ENCODE measurements at places on chromosomes 2 and 18.

- DNase-seq, result no peak
Measured at GRCh38 chr2:48694149-48694548, 61.4 kb downstream of the LHCGR start.

DNA sequence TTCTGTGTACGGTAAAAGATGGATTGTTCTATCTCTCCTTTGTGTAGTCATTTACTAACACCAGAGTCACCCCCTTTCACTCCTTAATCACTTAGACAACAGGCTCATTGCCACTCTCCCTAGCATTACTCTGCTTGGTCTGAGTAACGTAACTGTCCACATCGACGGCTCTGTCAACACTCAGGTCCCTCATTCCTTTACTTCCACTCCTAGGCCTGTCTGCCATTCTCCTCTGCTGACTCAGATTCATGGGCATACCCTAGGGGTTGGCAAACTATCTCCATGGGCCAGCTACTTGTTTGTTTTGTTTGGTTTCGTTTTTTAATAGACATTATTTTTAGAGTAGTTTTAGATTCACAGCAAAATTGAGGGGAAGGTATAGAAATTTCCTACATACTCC, 243.9 kb downstream of the NR4A2 start:
- no peak for DNase-seq

DNA sequence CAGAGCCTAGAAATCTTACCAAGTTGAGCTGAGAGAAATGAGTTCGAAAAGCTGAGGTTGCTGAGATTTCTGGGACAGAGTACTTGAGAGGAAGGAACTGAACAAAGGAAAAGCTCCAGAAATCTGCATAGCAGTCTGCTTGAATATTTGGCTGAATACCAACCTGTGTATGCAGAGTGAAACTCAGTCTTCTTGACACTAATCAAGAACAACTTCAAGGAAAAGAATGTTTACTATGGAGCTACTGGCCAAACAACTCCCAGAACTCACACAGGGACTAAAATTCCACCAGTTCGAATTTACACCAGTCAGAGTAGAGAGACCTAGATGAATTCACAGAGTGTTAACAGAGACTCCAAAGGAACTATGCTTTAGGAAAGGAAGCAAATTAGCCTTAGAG, 66.5 kb downstream of the USP37 start:
- DNase-seq, result no peak

GRCh38 chr2:133676392-133677130, 108.3 kb upstream of the NCKAP5 start:
- DNase-seq, result no peak

DNA sequence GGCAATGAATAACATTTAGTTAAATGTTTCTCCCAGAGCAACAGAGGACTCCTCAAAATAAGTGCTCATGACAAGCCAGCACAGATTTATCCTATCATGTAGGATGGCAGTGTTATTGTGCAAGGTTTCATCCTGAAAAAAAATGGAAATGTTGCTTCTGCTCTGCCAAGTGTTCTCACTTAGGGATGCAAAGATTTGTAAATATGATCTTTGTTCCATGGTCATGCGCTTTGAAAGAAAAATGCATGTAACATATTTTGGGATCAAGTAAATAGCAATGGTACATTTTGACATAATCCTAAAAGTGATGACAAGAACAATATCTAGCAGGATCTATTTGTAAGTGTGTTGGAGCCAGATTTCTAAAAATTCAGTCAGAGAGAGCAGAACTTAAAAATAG, 229.5 kb upstream of the CCDC150 start:
- no peak for DNase-seq

DNA sequence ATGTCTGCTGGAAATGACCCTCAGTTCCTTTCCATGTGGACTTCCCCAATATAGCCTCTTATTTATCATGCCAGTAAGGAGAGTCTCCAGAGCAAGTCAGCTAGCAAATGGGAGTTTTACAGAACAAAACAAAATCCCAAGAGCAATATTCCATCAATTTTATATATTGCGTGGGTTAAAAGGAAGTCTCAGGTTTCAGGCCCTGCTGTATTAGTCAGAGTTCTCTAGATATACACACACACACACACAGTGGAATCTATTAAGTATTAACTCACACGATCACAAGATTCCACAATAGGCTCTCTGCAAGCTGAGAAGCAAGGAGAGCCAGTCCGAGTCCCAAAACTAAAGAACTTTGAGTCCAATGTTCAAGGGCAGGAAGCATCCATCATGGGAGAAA, 102.8 kb upstream of the MAP2 start:
- DNase-seq, result no peak

DNA sequence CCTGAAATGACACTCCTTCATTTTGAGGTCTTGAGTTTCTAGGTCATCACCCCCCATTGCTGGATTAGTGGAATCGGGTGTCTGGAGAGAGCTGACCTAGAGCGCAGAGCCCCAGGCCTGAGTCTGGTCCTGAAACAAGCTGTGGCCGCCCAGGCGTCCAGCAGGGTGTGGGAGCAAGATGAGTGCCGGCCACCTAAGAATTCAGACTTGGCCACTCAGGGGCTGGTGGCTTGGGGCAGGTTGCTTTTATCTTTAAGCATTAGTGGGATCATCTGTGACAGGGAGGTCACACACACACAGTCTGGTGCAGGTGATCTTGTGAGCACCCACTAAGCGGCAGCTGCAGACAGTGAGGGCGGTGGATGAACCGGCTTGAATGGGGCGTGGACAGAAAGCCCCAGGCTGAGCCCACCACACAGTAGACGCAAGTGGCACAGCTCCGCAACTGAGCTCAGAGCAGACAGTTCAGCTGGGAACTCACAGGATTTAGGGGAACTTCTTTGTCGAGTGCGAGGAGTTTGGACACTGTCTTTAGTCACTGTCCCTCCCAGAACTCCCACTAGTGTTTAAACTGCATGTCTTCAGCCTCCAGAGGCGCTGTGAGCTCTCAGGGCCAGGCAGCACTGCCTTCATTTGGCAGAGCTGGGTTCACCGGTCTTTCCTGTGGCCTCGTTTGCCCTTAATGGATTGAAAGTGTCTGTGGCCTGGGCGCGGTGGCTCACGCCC, 21.5 kb downstream of the ITGB1BP1 start:
- DNase-seq, result peak; percentile 9

DNA sequence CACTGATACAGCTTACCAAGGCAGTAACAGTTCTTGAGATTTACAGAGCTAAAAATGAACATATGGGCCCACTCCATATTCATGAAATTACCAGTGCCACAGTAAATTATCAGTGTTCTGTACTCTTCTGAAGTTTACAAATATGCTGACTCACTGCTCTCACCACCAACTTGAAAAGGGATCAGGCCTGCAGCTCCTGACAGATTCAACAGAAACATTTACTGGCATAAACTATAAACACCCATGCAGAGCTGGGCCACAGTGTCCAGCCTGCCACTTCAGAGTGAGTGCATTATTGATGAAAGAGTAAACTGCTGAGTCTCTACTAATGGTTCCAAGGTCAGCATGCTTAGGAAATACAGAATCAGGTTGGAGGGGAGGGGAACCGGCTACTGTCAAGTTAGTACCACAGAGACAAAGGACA, 83.1 kb downstream of the FARSB start:
- DNase-seq, result no peak

GRCh38 chr18:35713545-35713944, 132.0 kb downstream of the GALNT1 start:
- DNase-seq, result no peak

DNA sequence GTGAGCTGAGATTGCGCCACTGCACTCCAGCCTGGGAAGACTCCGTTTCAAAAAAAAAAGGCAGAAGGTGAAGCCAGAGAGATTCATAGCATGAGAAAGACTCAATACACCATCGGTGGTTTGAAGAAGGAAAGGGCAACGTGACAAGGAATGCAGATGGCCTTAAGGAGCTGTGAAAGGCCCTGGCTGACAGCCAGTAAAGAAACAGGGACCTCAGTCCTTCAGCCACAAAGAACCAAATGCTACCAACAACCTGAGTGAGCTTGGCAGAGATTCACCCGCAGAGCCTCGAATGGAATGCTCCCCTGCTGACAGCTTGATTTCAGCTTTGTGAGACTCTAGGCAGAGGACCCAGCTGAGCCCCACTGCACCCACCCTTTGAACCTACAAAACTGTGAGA, 154.9 kb upstream of the NDUFV2 start:
- DNase-seq, result no peak

- DNase-seq, result no peak
Measured at GRCh38 chr2:157169889-157170288, 87.6 kb upstream of the GALNT5 start.

DNA sequence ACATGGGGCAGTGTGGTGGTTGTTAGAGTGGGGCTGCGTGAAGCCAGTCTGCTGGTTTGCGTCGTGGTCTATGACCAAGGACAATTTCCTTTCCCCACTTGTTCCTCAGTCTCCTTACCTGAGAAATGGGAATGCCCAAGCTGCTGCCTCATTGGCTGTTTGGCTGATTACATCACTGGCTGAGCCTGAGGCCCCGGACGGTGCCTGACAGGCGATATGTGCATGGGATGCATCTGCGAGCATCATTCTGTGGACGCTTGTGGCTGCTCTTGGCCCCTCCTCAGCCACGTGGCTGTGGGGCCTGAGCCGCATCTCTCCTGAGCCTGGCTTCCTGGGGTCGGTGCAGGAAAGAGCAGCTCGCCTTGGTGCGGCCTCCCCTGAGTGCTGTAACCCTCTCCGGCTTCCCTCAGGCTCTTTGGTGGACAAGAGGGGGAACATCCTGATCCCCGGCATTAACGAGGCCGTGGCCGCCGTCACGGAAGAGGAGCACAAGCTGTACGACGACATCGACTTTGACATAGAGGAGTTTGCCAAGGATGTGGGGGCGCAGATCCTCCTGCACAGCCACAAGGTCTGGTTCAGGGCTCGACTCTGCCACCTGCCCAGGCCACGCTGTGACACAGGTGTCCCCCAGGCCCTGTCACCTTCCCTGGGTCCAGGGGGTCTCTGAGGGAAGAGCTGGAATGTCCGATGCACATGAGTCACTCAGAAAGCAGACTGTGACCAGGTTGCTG, 17.2 kb downstream of the CNDP2 start:
- DNase-seq, result no peak

DNA sequence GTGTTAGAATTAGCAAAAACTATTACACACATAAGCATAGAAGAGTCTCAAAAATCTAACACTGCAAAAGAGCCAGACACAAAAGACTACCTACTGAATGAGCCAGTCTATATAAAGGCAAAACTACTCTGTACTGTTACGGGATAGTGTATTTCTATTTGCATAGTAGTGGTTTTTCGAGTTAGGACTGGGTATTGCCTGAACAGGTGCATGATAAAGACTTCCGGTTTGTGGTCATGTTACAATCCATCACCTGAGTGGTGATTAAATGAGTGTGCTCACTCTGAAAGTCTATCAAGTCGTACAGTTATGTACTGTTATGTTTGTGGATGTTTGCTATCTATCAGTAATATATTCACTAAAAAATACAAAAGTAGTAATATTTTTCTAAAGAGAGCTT, 523.3 kb upstream of the SYT4 start:
- no peak for DNase-seq

- DNase-seq, result no peak
Measured at GRCh38 chr2:37671009-37671815, at the start of gene CDC42EP3. Gene CDC42EP3, minus strand, starts transcription at chr2:37671642. Its CDS starts 25,055 bp downstream, at chr2:37646587.

DNA sequence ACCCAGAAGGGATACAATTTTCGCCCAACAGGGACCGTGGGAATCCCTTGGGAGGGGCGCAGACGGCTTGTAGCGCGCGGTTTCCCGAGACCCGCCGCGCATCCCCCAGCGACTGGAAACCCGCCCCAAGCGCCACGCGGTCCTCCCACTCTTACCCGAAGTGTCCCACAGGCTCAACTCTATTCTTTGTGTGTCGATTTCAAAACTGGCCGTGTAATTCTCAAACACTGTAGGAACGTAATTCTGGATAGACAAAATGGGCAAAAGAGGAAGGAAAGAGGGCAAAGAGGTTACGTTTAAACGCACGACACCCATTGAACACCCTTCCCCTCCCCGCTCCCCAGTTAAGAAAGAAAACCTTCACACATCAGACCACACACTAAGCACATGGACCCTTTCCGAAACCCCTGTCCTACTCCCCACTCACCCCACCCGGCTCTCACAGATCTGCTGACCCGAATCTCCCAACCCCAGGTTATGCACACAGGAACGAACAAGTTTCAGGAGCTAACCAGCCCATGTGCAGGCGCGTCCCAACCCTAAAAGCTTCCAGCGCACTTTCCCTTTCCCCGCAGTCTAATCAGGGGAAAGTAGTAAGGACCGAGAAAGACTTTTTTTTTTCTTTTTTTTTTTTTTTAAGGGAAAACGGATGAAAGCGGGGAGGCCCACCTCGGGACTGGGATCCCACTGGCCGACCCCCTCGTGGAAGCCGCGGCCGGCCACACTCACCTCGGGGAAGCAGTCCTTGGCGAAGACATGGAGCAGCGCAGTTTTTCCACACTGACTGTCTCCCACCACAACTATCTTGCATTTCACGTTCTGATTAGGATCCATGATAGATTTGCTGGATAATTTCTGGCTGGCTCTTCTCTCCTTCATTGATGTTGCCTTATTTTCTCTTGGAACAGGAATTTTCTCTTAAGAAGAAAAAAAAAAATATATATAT, 655 bp downstream of the RND3 start:
- peak; percentile 24 for DNase-seq

- DNase-seq, result no peak
Measured at GRCh38 chr18:45068400-45069094, 387.9 kb downstream of the SETBP1 start.

- DNase-seq, result no peak
Measured at GRCh38 chr2:240226672-240227537, 86.4 kb upstream of the OTOS start.

DNA sequence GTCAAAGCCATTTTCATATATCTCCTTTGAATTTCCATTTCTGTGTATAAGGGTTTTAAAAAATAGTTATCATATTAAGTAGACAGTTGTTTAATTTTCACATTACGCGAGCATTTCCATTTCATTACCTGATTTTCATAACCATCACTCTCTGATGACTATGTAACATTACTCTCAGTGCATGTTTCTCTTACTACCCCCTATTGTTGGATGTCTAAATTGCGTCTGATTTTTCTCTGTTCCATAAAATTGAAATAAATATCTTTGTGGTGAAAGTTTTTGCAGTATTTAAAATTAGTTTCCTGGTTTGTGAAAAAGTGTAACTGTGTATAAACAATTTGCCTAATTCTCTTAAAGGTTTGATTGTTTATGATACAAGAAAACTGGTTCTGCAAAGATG, 123.8 kb downstream of the MYO1B start:
- DNase-seq, result peak; percentile 12

Measured in MV-4-11 (cell line).